ENCODE measurements at places on chromosomes 2 and 18. TPM values are rescaled to one million over a fixed set of nuclear protein-coding genes. Genes with fewer than 3 reads are reported as not detected.

- DNase-seq: no peak
Measured at GRCh38 chr2:100009743-100010142, 132.6 kb downstream of the AFF3 start.

- no peak for DNase-seq
Measured at GRCh38 chr2:161915121-161915520, 158.9 kb downstream of the DPP4 start.

DNA sequence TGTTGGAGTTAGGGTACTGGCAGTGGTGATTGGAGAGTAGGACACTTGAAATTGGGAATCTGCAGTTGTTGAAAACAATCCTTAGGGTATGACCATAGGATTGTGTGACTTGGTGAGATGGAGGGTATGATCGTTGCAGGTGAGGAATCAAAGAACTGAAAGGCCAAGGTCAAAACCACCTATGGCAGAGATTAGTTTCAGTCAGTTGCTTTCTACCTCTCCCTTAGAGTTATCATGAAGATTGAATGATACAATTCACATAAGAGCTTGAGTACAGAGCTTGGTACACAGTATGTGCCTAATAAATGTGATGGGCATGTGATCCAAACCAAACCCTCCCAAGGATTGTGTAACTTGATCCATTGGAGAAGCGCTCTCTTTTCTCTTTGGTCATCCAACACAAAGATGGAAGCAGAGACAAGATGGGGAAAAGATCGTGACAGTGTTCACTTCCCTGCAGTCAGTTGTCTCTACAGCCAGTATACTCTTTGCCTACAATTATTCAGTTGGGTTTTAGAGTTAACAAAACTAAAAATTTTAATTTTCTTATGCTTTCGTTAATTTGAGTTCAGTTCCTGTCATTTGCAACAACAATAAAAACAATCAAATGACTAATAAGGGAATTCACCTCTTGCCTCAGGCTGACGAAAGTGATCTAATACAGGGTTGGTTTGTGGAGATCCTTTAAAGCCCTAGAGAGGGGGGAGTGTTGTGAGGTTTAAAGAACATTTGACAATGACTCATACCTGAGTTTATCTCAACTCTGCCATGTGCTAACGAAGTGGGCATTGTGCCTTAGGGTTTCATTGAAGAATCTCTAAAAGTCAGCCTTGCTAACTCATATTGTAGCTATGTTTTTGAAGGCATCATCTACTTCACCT lies 14.8 kb upstream of the SMAD2 start:
- no peak for DNase-seq

SP9 gene
- not detected for total RNA-seq

CFC1B gene
- total RNA-seq: not detected

SCYGR7 gene
- not detected for total RNA-seq

ADNP2 gene
- 14.2 TPM for total RNA-seq

DNA sequence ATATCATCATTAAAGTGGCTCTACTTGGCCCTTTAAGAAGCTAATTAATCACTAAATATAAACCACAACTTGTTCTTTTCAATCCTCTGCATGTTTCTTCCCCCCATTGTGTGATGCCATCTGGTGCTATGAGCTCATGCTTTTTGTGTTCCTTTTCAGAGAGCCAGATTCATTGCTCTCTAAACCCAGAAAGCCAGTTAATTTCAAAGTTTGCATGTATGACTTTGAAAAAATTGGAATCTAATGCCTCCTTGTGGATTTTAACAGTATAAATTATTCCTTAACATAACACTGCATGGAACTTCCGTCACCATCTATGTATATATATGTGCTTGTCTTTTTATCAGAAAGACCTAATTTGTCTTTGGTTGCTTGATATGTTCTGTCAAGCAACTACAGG lies 31.1 kb downstream of the TMEM178A start:
- no peak for DNase-seq

LRP2 gene
- total RNA-seq: 36.6 TPM
